Bronchus fibroblast of lung (primary cell): ENCODE measurements at places on chromosomes 2 and 18. TPM values are rescaled to one million over a fixed set of nuclear protein-coding genes. Genes with fewer than 3 reads are reported as not detected.

Gene STEAP3
- 30.8 and 31.2 TPM in 2 replicates for total RNA-seq

Gene ALPG
- not detected in 2 replicates for total RNA-seq

Gene SLC30A3
- 0.15 and 0.34 TPM in 2 replicates for total RNA-seq

Gene SLC4A5
- under 0.01 TPM in 1 of 2 replicates, not detected in the other for total RNA-seq

Gene CRYGD
- total RNA-seq = not detected in 2 replicates
